ENCODE measurements at places on chromosomes 5 and 9.

DNA sequence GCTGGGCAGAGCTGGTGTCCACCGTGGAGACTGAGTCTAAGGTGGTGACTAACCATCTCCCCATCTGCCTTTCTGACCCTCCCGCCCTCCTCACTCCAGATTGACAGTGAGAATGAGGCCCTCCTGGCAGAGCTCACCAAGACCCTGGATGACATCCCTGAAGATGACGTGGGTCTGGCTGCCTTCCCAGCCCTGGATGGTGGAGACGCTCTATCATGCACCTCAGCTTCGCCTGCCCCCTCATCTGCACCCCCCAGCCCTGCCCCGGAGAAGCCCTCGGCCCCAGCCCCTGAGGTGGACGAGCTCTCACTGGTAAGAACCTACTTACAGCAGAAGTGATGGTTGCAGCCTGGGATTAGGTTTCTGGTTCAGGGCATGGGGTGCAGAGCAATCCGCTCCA, 96.5 kb downstream of the PPARGC1B start:
- no peak for ATAC-seq

GRCh38 chr9:131398204-131398603, 4.3 kb downstream of the PRRC2B start:
- ATAC-seq: peak; percentile 26

DNA sequence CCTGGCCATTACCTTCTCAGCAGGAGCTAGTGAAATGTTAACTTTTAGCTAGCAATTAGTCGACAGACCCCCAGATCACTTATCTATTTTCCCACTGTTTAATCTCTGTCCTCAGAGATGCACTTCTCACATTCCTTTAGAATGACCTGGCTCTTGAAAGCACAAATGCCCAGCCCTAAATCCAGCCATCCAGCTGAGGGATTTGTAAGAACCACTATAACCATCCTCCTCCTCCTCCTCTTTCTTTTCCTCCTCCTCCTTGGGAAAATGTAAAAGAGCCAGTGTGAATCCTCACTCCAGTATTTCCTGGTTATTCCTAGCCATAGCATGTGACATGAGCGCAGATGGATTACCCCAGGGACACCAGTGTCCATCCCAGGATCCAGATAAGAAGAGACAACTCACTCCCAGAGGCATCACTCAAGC, 124.3 kb downstream of the ENC1 start:
- ATAC-seq: no peak

DNA sequence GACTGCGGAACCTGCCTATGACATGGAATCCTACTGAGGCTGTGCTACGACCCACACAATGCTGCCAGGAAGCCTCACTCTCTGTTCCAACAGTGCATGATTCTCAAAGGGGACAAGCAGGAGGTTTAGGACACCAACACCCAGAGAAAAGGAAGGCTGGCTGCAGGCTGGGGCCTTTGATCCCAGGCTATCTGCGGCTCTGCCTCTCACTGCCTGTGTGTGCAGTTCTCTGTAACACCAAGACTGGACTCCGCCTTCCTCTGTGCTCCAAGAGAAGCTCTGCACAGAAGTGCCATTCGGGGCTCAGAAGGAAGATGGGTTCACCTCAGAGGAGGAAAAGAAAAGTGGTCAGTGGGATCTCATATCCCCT, 20.5 kb downstream of the ANKH start:
- no peak for ATAC-seq

GRCh38 chr9:83287021-83287420, 224.1 kb upstream of the RASEF start:
- no peak for ATAC-seq

GRCh38 chr9:112337547-112337946, 4.1 kb upstream of the PTBP3 start:
- no peak for ATAC-seq

DNA sequence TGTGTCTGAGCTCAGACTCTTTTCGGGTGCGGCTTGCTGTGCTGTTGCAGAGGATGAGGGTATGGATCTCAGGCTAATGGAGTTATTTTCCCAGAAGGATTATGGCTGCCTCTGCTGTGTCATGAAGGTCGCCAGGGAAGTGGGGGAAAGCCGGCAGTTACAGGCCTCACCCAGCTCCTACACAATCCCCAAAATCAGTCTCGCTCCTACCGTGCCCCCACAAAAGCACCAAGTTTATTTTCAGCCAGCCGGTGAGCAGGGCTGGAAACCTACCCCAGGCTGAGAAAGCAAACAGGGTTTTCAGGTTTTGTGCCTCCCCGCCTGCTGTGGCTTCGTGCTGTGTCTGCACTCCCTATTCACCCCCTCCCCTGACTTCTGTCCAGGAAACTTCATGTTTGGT, 113.3 kb downstream of the SLC24A2 start:
- no peak for ATAC-seq

DNA sequence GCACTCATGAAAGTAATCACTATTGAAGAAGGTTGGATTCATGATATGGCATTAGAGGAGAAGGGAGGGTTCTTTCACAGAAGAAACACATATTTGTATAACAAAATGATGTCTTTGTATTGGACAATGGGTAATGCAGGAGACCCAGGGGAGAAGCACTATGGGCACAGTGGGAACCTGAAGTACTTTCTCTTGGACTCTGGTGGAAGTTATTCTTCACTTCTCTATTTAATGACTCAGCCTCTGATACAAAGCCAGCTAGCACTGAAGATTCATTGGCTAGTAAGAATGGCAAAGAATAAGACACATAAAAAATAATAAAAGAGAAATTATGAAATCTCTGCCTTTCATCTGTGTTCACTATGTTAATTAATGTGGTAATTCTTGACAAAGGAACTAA, 149.9 kb upstream of the PRR16 start:
- no peak for ATAC-seq

DNA sequence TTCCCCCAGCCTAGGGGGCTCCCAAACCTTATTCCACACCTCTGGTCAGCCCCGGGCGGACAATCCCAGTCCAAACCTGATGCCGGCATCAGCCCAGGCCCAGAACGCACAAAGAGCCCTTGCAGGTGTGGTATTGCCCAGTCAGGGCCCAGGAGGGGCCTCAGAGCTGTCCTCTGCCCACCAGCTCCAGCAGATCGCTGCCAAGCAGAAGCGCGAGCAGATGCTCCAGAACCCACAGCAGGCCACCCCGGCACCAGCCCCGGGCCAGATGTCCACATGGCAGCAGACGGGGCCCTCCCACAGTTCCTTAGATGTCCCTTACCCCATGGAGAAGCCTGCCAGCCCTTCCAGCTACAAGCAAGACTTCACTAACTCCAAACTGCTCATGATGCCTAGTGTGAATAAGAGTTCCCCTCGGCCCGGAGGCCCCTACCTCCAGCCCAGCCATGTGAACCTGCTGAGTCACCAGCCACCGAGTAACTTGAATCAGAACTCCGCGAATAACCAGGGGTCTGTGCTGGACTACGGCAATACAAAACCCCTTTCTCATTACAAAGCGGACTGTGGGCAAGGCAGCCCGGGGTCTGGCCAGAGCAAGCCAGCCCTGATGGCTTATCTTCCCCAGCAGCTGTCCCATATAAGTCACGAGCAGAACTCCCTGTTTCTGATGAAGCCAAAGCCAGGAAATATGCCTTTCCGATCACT, 27.6 kb upstream of the LTC4S start:
- no peak for ATAC-seq

GRCh38 chr5:124524552-124525232, 221.7 kb downstream of the ZNF608 start:
- ATAC-seq: no peak

DNA sequence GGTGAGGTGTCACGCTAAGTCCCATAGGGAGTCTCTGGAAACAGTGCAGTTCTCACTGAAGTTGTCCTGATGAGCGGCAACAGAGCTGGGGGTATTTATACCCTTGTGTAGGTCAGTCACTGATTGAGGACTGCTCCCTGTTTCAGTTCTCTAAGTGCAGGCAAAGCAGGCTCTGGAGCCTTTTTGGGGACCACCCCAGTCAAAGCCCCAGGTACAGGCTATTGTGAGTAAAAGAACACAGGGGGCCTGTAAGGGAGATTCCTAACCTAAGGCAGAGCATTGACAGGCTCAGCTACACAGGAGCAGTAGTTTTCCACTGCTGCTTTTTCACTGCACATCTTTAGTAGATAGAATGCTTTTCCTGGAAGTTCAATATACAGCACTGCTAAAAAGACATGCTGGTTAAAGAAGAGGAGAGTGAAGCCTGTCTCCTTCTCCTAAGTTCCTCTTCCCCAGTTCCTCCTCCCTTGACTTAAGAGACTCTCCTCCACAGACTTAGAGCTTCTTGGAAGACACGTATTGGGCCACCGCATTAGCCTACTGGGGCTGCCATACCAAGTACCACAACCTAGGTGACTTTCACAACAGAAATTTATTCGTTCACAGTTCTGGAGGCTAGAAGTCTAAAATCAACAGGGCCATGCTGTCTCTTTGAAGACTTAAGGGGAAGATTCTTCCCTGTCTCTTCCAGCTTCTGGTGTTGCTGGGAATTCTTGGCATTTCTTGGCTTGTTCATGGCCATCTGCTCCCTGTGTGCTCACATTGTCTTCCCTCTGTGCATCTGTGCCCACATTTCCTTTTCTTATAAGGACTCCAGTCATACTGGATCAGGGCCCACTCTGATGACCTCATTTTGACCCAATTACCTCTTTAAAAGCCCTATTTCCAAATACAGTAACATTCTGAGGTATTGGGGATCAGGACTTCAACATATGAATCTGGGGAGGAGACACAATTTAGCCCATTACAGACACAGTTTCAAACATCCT, 221.0 kb downstream of the ESM1 start:
- no peak for ATAC-seq

- no peak for ATAC-seq
These were observed 23.8 kb upstream of the CPEB4 start for GRCh38 chr5:173864126-173865050.

GRCh38 chr5:82854956-82855355, 222.2 kb downstream of the TMEM167A start:
- ATAC-seq: no peak

GRCh38 chr9:132546148-132547051, 36.0 kb upstream of the BARHL1 start:
- no peak for ATAC-seq

GRCh38 chr5:145350513-145350912, 484.6 kb downstream of the PRELID2 start:
- no peak for ATAC-seq

DNA sequence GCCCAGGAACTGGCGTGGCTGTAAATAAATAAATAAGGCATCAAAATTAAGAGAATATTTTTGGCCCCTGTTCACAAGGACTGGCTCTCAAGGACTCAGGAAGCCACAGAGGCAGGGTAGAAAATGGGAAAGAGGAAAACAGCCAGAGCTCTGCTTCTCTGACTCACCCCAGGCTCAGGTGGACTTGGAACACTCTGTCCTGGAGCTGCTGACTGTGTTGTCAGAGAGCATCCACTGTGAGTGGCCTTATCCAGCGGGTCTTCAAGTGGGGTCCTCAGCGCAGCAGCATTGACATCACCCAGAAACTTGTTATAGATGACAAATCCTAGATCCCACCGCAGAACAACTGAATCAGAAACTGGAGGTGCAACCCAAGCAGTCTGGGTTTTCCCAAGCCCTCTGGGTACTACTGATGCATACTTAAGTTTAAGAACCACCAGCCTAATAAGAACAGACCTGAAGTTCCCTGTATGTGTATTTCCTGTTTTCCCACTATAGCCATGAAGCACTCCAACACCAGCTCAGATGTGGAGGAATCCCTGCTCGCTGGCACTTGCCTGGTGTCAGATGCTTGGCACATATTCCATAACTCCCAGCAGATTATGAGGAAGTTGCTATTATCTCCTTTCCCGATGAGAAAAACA, 20.5 kb downstream of the ADRA1B start:
- ATAC-seq: no peak

DNA sequence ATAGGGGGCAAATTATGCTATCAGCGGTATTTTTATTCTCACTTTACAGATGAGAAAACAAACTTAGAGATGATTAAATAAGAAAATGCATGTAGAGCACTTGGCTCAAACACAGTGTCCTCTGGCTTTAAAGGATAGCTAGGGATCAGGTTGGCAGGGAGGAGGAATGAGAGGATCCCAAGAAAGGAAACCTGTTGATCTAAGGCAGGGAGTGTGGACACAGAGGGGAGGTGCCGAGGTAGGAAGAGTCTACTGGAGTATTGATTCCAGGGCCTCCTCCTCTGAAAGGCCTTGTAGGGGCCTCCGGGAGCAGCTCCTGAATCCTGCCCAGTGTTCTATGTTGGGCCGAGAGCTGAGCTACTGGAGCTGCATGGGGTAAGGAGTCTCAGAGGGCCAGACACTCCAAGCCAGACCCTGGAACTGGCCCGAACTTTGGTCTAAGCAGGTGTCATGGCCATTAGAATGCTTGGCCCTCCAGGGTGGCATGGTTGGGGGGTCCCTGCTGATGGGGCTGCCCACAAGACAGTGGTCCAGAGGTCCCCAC, 30.4 kb upstream of the TCF7 start:
- no peak for ATAC-seq

- no peak for ATAC-seq
These were observed 79.1 kb downstream of the CDH9 start for GRCh38 chr5:26959290-26959689.

DNA sequence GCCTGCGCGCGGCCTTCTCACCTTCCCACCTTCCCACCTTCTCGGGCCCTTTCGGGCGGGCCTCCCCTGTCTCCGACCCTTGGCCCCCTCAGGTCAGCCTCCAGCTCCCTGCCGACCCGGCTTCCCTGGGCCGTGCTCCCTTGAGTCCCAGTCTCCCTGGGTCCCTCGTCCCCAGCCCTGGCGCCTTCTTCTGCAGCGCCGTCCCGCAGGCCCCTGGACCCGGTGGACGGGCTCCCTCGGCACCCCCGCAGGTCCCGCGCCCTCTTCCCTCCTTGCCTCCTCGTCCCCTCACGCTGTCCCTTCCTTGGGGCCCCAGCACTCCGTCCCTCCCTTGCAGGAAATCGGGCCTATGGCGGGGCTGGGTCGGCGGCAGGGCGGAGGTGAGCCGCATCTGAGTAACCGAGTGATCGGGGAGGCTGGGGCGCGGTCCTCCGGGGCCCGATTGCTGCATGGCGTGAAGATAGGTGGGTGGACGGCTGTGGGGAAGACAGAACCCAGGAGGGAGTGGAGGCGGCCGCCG, 7.6 kb downstream of the ARPC5L start:
- peak; percentile 10 for ATAC-seq

DNA sequence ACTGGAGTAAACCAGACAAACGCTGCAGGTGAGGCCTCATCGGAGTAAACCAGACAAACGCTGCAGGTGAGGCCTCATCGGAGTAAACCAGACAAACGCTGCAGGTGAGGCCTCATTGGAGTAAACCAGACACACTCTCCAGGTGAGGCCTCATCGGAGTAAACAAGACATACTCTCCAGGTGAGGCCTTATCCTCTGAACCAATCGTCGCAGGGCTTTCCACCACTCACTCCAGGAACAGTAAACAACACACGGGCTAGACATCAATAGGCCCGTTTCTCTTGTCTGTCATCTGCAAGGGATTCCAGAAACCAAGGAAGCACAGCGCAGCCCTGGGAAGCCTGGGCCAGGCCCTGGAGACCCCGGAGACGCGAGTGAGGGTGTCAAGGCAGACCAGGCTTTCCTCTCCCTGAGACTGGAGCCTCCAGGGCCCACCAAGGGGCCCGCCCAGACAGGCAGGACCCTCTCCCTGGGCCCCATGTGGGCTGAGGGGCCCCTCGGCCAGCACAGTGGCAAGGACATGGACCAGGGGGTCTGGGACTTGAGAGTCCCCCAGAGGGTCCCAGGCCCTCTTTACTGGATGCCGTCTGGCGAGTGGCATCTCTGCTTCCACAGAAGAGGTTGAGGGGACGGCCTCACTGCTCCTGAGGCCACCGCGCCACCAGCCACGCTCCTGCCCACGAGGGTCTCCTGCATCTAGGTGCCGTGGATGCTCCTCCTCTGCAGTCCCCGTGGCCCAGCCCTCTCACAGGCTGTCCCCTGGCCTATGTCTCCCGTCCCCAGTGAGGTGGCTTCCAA, 26.4 kb upstream of the NSMF start:
- no peak for ATAC-seq

Measured in activated T-helper 17 cell treated with anti-CD3 and anti-CD28 coated beads, Interleukin-2, amount 50 U/mL, for 72 hours (primary cell).